Inflammatory macrophage treated with lipopolysaccharide for 1 hour (primary cell): ENCODE measurements at places on chromosomes 16 and 17.

GRCh38 chr17:41772586-41773189 is 13.8 kb downstream of the JUP start:
- no peak for DNase-seq

- DNase-seq: no peak
These were observed 11.6 kb upstream of the CAMKK1 start for GRCh38 chr17:3904501-3904900.

DNA sequence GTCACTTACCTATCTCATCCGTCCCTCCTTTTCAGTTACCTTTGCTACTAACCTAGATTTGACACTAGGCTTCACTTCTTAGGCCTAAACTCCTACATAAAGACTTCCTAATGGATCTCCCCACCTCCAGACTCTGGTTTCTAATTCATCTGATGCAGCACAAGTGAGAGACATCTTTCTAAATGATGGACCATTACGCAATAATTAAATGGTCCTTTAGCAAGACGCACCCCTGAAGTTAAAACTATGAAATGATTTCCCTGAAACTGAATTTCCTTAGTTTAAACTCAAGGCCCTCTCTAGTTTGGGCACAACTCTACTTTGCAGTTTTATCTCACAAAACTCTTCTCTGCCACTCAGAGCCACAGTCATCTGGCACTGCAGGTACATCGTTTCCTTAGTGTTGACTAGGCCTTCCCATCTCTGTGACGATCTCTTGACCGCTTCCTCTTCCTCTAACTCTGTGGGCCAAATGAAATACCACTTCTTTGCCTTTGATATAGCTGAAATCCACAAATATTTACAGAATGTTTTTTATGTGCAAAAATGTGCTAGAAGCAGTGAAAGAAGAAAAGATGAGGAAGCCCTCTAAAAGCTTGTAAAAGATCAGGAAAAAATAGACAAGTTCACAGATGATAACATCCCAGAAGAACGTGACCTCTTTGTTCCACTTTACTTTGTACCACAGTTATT is 3.3 kb downstream of the SYNRG start:
- peak; percentile 15 for DNase-seq

DNA sequence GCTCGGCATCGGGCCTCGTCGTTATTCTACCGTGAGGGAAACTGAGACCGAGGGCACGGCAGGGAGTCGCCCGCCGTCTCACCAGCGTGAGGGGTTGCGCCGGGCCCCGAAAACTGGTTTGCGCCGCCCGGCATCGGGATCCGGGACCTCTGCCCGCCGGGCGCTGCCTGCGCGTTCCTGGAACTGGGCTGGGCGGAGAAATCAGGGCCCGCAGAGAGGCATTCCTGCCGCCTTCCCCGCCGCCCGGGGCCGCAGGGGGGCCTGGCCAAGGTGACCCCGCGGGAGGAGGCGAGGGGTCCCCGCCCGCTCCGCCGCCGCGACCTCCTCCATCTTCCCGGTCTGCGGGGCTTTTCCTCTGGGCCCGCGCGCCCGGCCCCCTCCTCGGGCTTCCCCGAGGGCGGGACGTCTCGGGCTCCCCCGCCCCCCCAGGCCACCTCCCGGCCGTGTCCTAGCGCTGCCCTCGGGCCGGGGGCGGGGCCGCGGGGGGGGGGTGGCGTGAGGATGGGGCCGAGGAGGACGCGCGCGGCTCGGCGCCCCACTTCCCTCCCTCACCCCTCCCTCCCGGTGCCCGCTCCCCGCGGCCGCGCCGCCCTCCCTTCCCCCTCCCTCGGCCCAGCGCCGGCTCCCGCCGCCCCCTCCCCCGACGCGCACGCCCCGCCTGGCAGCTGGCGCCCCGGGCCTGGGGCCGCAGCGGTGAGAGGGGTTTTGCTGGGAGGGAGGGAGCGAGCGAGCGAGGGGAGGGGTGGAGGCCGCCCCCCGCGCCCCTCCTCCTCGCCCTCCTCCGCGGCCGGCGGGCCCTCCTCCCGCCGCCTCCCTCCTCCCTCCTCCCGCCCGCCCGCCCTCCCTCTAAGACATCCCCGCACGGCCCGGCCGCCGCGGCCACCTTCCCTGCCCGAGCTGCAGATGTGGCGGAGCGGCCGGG is at the start of gene GLIS2:
GLIS2 (plus strand) TSS at position 882 of the 922 bp plus-strand sequence. CDS start 16,214 bp downstream, outside the sequence.
- DNase-seq: no peak

- DNase-seq: no peak
These were observed 76.6 kb downstream of the ABCC6 start for GRCh38 chr16:16146380-16147315.

- no peak for DNase-seq
These were observed 795 bp downstream of the KCTD13 start for GRCh38 chr16:29925105-29925756.

DNA sequence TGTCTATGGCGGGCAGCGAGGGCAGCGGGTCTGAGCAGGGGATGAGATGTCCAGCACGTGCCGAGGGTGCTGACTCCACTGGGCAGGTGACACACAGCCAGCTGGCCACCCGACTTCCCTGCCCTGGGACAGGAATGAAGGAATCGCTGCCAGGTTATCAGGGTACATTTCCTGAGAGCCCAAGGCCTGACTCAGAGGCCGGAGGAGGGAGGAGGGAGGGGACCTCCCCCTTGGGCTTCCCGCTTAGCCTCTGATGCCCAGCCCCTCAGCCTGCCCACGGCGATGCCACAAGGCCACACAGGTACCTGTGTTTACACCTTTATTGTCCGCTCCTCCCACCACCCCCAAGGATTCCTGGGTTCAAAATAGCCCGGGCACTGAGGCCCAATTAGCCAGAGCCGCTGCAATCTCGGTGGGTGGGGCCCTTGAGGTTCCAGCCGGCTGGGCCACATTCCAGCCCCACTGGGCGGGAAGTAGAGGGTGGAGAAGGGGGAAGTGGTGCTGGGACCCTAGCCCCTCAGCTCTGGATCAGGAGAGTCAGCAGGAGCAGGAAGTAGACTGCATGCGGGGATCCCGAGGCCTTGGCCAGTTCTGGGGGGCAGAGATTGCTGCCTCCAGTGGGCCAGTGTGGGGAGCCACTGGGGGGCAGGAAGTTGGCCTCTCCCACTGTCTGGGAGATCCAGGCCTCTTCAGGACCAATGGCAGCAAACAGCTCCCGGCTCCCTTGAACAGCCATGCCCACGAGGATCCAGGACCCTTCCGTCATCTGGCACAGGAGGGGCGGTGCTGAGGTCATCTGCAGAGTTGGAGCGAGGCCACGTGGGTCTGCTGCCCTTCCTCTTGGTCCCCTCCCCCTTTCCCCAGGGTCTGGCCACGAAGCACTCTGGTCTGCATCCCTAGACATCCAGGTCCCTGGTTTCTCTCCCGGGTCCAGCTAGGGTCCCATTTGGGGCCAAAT is 3.4 kb upstream of the PRSS8 start:
- peak; percentile 28 for DNase-seq

- no peak for DNase-seq
These were observed 45.6 kb upstream of the BAHCC1 start for GRCh38 chr17:81349397-81350319.

DNA sequence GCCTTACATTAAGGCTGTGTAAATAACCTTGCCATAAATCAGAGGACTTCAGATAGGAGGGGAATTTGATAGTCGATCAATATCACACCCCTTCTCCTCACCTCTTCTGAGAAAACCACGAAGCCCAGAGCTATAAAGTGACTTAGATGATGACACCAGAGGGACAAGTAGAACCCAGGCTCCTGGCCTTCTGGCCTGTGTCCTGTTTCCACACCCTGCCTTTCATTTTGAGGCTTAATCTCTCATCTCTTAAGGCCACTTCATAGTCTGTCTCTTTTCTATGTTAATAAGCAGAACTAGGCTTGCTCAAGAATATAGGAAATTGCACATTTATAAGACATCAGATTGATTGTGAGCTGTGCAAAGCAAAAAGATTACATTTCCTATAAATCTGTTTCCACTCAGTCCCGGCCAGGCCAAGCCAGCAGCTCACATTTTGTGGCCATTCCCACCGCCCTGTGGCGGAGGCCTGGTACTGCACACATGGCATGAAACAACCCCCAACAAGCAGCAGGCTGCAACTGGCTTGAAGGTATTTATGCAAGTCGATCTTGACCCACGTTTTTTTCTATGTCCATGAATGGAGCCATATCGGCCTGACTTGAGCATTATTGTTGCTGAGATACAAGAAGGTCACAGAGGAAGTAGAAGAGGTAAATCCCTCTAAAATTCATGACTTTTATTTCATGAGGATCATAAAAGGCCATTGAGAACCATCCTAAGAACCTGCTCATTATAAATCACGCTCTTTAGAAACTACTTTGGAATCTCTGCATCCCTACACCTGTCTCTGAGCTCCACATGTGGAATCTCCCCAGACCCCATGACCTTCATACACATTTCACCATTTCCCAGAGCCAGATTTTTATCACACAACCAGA is 93.7 kb downstream of the PMP22 start:
- DNase-seq: peak; percentile 70

GRCh38 chr16:23920899-23921298 is 85.1 kb downstream of the PRKCB start:
- DNase-seq: no peak

- DNase-seq: no peak
These were observed 7.5 kb upstream of the CEP131 start for GRCh38 chr17:81230043-81230820.

DNA sequence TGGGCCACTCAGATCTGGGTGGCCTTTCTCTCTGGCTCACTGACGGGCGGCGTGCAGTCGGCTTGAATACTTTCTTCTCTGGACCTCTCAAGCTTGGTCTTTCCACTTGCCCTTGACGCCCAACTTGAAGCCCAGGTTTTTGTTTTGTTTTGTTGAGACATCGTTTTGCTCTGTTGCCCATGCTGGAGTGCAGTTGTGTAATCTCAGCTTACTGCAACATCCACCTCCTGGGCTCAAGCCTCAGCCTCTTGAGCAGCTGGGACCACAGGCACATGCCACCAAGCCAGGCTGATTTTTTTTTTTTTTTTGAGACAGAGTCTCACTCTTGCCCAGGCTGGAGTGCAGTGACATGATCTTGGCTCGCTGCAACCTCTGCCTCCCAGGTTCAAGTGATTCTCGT is 22.7 kb upstream of the KIF19 start:
- DNase-seq: no peak

DNA sequence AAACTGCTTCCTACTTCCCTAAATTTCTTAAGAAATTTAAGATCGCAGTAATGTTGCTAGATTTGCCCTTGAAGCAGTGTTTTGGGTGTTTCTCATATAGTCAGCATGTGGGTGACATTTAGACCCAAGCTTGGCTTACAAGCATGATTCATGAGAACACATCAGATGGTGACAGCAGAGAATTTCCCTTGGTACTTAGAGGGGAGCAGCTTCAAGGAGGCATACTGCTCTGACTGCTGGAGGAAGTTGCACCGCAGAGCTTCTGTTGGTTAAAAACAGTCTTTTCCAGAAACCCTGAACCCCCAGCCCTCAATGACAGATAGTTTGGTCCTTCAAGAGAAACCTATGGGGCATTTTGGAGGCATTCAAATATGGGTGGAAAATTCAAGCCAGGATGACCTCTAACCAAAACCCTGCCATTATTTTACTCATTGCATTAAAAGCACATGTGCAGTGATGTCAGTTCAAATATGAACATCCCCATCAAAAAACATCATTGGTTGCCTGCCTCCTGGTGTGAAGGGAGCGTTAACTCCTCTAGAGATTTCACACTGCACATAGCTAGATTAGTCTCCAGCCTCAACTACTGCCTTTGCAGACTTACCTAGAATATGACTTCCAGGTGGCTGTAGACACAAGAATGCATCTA is 201.5 kb upstream of the CACNG5 start:
- peak; percentile 88 for DNase-seq

- no peak for DNase-seq
These were observed 3.7 kb downstream of the TNS4 start for GRCh38 chr17:40497695-40498094.

GRCh38 chr16:14681115-14681514 is 13.0 kb downstream of the PLA2G10 start:
- DNase-seq: no peak

DNA sequence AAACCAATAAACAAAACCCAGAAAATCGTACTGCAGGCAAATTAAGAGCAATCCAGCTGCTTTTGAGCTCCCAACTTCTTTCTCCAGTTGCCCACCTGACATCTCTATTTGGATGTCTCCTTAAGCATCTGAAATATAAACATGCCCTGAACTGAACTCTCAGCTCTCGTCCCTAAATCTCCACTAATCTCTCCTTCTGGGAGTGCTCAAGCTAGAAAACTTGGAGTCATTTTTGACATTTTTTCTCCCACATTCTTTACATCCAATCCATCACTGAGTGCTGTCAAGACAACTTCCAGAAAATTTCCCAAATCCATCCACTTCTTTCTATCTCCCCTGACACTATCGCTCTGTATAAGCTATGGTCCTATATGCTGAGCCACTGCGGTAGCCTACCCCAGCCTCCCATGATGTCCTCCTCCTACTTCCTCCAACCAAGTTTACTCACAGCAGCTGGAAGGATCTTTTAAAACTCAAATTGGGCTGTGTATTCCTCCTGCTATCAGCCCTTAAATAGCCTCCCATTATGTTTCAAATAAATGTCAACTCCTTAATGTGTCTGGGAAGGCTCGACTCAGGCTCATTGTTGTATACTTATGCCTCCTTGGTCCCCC is 53.1 kb downstream of the HS3ST3B1 start:
- DNase-seq: no peak

DNA sequence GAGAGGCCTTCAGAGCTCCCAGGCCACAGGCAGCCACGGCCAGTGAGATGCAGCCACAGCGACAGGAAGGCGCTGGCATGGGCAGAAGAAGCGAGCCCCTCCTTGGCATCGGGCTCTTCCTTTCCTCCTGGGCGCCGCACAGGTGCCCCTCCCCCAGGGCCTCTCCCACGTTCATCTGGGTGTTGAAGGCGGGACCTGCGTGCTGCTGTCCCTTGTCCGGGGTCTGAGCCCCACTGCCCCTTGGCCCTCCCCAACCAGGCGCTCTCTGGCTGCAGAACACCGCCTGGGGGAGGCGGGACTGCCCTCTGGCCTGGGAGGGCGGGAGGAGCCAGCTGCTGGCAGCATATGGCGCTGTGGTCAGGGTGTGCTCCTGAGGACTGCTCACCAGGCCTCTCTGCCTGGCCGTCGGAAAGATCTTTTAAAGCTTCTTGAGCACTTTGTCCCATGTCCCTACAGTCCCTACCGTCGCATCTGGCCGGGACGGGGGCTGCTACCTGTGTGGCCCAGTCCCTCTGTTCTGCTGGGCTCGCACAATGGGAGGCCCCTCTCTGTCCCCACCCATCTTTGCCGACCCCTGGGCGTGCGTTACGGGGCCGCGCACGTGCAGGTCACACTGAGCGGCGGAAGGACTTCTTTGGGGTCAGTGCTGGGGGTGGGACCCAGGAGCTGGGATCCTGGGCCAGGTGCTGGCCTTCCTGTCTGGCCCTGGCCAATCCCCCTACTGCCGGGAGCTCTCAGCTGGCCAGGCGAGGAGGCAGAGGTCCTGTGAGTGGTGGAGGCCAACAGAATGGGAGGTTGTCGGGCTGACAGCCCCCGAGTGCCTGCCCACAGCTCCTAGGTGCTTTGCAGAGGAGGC is 1.7 kb downstream of the SLC25A10 start:
- DNase-seq: no peak

- no peak for DNase-seq
These were observed 388 bp downstream of the OXLD1 start for GRCh38 chr17:81666092-81666341.

DNA sequence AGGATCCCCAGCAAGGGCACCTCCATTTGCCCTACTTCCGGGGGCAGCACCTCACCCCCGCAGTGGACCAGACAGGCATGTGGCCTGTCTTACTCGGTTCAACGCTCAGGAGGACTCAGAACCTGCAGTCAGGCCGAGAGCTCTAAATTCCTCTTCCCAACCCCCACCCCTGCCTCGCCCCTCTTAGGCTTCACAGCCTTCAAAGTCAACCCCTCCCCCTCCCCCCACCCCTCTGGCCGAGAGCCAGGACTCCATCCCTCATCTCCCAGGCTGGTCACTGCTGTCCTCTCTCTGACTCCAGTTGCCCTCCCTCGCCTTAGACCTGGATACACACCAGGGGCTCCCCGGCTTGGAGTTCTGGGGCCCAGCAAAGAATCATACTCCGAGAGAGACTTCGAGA is 8.1 kb upstream of the HS3ST6 start:
- DNase-seq: no peak
